ENCODE measurements at places on chromosomes 11 and 22.

DNA sequence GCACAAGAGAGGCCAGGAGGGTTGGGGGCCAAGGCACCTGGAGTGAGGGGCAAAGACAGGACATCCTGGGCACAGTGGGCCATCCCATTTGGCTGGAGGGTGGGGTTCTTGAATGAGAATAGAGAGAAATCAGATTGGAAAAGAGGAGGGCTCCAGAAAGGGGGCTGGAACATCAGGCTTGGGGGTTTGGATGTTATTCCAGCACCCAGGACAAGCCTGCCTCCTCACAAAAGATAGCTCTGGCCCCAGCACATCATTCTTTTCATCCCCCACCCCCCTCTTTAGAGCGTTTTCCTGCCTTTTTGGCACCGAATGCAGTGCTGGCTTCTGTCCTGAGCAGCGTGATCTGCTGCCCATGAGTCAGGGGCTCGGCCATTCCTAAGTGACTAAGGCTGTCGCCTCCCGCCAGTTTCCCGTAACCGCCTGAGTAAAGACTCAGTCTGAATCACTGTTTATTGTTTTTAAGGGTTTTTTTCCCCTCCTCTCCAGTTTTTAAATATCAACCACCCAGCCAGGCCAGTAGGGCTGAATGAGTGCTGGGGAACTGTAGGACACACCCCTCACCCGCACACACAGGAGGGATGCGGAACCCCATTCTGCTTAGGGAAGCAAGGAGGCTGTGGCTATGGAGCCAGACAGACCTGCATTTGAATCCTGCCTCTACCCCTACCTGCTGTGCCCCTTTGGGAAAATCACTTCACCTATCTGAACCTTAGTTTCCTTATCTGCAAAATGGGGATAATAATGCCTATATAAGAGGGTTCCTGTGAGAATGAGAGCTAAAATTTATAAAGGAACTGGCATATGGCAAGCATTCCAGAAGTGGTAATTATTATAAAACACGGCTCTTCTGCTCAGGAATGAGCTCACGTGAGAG is 32.4 kb upstream of the NAV2 start:
- peak; percentile 89 for DNase-seq

DNA sequence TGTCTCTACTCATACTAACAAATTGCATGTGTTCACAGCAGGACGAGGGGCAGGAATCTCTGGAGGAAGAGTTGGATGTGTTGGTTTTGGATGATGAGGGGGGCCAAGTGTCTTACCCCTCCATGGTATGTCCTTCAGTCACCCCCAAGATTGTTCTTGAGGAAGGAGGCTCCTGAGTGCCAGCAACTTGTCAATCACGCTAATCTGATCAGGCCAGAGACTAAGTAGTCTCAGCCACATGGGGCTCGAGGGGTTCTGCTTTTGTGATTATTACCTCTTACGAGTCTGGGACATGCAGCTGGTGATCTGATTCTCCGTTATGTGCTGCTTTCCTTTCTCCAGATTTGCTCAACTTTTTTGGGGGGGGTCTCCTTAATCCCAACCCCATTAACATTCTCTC is 54.3 kb downstream of the CTNND1 start:
- no peak for DNase-seq

DNA sequence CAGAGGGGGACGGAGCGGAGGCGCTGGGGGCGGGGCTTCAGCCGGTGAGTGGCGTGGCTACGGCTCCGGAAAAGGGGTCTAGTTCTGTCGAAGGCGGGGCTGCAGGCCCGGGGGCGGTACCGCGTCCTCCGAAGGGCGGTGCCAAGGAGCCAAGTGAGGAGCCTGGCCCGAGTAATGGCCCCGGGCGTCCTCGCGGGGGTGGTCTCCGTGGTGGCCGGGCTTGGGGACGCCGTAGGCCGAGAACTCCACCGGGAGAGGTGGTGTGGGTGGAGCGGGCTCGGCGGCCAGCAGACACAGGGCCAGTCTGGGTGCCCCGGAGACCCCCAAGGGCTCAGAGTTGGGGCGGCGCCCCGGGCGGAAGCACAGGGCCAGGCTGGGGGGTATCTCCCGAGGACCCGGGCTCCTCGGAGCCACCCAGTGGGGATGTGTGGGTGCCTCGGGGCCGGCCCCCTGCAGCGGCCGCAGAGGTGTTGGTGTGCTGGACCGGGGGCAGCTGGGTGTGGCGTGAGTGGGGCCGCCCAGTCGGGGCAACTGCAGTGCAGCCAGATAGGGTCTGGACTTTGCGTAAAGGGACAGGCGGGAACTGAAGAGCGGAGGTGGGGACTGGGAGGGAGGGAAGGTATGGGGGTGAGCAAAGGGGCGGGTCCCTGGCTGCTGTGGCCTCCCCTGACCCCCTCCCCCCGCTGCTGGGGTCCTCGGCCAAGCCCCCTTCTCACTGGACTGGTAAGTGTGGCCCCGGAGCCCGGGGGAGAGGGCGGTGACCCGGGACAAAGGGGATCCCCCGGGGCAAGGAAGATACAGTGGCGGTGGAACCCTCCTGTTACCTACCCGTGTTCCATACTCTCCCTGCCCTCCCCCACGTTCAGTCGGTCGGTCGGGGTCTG is 838 bp downstream of the FKBP2 start:
- no peak for DNase-seq

GRCh38 chr22:39941601-39942000 is 18.6 kb upstream of the TMA7B start:
- DNase-seq = no peak

DNA sequence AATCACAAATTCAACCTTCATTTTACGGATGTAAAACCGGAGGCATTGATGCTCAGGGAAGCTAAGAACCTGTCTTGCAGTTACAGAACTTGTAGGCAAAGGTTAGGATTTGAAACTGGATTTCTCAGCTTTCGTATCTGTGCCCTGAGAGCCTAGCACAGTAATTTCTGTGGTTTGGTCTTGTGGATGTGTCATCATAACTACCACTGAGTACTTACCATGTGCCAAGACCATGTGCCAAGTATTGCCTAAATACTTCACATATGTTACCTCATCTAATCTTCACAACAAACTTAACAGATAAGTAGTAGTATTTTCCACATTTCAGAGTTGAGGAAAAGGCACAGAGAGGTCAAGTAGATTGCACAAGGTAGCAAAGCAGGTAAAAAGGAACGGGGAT is 140.7 kb downstream of the NXPE2 start:
- DNase-seq = no peak

- DNase-seq = no peak
Observed at GRCh38 chr11:113400631-113401230, 13.2 kb downstream of the ANKK1 start.

- no peak for DNase-seq
Observed at GRCh38 chr11:65634440-65634839, 3.5 kb upstream of the SIPA1 start.
